ENCODE measurements at places on chromosomes 5 and 9.

DNA sequence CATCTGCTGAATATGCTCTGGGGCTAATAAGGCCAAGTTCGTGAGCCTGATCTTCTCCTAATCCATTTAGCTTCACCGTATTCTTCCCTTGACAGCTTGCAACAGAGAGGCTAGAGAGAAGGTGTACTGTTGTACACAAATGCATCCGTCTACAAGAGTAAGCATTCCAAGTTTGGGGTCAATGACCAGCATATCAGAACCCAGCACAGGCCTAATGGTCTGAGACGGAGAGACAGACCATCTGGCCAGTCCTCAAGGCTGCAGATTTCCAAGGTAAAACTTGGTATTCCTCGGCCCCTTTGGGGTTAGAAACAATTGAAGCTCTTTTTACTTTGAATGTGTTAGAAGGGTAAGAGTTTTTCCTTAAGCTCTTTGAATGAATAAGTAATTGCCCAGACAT is 481.2 kb upstream of the KLF4 start:
- no peak for DNase-seq

GRCh38 chr5:146779211-146779869 is 99.2 kb downstream of the PPP2R2B start:
- no peak for DNase-seq

DNA sequence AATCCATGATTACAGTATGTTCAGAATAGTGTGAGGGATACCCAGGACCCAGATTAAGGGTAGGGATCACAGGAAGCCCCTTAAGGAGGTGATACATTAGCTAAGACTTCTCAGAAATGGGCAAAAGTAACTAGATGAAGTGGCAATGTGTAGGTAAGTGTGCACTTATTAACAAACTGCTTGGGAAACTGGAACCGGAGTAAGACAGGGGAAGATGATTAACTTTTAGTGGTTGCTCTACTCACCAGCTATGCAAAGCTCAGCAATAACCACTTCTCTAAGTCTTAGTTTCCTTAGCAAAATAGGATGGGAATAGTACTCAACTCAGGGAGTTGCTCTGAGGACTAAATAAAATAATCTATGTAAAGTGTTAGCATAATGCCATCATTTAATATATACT is 182.2 kb downstream of the MCTP1 start:
- DNase-seq: no peak

GRCh38 chr9:1938135-1938534 is 77.0 kb upstream of the SMARCA2 start:
- DNase-seq: no peak

DNA sequence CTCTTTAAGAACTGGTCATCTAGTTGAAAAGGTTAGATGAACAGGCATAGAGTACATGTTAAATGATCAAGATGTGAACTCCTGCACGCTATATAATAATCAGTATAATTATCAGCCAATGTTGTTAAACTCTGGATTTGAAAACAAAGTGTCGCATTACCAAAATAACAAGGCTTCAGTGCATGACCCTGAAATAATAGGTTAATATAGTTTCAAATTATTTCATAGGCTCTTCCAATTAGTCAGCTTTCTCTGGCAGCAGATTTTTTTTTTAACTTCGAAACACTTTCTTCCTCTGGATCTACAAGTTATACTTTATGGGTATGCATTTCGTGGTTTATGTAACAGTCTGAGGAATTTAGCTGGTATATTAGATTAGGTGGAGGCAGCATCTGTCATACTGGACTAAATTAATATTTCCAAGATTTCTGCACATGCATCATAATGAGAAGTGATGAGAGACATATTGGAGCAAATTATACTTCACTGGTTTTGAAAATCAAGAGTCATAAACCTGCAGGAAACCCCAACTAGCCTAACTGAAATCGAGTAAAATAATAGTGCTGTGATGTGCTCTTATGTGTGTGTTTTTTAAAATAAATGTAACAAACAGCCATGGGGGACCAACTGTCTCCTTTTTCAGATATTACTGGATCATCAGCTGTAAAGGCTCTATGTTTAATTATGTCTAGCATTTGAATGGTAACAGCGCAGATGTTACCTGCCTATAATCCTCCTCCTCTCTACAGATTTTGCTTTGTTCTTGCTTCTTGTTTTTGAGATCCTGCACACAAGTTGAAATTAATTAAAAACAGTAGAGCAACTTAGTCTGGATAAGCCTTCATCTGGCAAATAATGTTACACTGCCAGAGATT is 85.9 kb upstream of the CKMT2 start:
- DNase-seq: no peak

- DNase-seq: no peak
These were observed 14.1 kb downstream of the SEMA4D start for GRCh38 chr9:89483592-89484474.

DNA sequence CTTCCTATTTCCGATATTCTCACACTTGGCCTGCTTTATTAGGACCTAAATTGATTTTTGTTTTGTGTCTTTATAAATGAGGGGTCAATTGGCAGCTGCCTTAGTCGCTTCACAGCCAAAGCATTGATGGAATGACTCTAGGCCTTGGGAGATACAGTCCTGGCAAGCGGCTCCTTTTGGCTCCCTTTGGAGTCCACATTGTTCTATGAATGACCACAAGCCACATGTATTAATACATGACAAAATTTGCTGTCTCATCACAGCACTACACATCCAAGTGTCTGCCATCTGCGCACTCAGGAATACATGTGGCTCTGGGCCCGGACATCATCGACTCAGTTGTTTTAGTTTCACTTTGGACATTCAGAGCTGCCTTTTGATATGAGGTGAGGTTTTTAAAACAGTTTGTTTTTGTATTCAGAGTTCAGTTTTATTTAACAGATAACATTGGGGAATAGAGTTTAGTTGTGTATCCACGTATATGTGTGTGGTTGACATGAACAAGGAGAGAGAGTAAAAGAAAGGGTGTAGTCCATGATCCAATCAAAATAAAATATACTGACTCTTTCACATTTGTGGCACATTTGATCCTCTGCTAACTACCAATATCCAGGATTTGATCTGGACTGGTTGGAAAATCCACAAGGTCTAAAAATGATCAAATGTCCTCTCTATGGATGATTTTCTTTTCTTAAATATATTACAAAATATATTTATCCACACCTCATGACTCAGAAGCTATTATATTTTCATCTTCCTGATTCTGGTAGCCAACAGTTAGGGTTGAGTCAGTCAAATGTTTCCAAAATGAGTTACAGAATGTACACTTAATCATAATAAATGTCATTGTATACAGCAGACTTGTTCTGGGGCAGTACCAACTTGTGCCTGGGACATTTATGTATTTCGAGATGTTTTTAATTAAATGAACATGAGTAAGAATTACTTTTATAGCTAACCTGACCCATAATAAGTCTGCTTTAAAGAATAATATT is 114.0 kb upstream of the MTAP start:
- DNase-seq: no peak

All from DMS79 treated with DMSO at 0.1 percent for 48 hours (cell line).